ENCODE measurements at places on chromosomes 3 and 15. TPM values are rescaled to one million over a fixed set of nuclear protein-coding genes. Genes with fewer than 3 reads are reported as not detected.

GRCh38 chr3:152039887-152040286 lies 166.4 kb downstream of the SUCNR1 start:
- no peak for DNase-seq

DNA sequence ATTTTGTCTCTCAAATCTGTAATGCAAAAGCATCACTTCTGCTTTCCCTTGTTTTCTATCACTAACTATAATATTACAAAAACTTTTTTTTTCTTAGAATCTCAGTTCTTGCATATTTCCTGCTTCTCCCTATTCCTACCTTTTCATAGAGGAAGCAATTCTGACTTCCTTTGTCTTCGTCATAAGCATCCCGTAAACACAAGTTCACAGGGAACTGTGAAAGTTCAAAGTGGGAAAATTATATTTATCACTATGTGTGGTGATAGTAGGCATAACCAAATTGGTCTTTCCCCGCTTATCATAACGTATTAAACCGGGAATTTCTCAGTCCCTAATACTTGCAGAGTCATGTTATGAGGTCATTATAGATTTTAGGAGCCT lies 22.3 kb downstream of the CD200 start:
- DNase-seq = no peak

- DNase-seq = no peak
Measured at GRCh38 chr3:1774597-1774996, 324.1 kb upstream of the CNTN4 start.

GRCh38 chr3:139309061-139309591 lies 34.7 kb upstream of the MRPS22 start:
- DNase-seq = no peak

GRCh38 chr15:89112341-89112971 lies 24.2 kb downstream of the ABHD2 start:
- DNase-seq = no peak

- no peak for DNase-seq
Measured at GRCh38 chr3:105837143-105837740, 31.6 kb downstream of the CBLB start.

DNA sequence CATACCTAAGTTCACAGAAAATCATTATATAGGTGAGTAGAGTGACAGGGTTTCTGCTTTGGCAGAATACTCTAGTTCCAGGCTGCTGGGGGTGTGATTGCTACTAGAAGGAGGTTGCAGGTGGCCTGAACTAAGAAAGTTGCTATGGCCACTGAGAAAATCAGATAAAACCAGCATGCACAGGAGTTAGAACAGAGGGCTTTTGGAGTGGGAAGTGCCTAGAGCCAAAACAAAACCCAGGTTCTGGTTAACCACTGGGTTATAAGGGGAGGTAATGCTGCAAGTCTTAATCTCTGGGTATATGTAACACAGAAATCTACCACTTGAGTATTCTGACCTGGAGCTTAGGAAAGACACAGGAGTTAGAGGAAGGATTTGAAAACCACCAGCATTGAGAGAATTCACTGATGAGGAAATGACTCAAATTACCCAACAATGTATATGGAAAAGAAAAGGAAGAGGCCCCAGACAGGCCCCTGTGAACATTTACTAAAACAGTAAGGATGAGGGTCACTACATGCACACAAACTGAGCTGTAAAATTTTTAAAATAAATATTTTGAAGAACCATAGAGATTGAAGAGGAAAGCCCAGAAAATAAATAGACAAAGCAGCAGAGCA lies 60.0 kb downstream of the PLOD2 start:
- no peak for DNase-seq

- DNase-seq = no peak
Measured at GRCh38 chr15:83658430-83659416, 4.8 kb downstream of the ADAMTSL3 start.

- DNase-seq = no peak
Measured at GRCh38 chr3:32355751-32356291, 35.8 kb upstream of the CMTM7 start.

GRCh38 chr15:50150349-50150748 lies 31.3 kb upstream of the ATP8B4 start:
- no peak for DNase-seq

- no peak for DNase-seq
Measured at GRCh38 chr15:71333839-71334238, 218.6 kb downstream of the THSD4 start.

GRCh38 chr15:98139337-98139736 lies 178.8 kb downstream of the ARRDC4 start:
- DNase-seq = no peak

- DNase-seq = no peak
Measured at GRCh38 chr15:101501703-101502373, 12.3 kb upstream of the PCSK6 start.

DNA sequence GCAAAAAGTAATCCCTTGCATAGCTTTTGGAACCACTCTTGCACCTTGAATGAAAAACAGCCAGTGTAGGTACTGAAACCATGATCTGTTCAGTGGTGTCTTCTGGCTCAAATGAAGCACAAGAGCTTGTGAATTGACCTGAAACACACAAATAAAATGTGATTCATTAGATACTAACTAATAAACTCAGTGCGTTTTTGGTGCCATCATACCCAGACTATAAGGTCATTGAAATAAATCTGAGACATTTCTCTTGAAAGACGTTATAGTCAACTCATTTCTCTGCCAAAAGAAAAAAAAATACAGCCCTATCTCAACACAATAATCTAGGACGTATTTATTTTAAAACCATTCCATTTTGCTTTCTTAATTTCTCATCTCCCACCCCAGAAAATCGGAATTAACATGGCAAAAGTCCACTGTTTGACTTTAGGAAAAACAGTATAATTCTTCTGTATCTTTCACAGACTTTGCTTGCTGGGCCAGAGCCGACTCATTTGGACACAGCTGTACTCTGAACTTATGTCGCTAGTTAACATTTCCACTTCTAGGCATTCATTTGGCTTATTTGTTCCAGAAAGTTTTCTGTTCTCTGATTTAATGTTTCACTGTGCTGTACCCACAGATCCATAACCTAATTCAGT lies 284.9 kb upstream of the TBL1XR1 start:
- DNase-seq = no peak

GRCh38 chr15:74306781-74307217 lies 60.6 kb downstream of the CYP11A1 start:
- DNase-seq = no peak

DNA sequence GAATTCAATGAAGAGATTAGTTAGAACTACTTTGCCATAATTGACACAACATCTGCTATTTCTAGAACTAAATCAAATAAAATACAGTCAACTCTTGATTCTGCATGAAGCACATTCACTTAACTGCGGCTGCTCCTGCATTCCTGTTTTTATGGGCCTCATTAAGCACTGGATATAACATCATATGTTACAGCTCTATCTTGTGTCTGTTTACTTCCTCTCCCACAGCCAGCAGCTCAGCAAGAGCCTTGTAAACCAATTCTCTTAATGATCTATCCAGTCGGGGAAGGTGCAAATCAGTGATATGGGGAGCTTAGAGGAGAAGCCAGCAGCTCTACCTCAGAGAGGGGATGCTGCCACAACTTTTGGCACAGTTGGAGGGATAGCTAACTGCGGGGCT lies 329.2 kb downstream of the ARRDC4 start:
- DNase-seq = no peak

DNA sequence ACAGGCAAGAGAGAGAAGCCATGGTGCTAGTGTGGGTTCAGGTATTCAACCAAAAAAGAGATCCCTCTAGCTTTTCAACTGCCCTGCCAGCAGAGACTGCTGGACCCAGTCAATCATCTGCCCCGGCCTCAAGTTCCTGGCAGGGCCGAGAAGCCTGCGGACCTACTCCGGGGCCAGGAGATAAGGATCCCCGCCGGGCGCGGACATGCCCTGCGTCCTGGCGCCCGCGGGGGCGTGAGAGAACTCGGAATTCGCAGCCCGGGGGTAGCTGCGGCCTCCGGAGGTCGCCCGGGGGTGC lies 821 bp upstream of the MAGI1 start:
- no peak for DNase-seq

DNA sequence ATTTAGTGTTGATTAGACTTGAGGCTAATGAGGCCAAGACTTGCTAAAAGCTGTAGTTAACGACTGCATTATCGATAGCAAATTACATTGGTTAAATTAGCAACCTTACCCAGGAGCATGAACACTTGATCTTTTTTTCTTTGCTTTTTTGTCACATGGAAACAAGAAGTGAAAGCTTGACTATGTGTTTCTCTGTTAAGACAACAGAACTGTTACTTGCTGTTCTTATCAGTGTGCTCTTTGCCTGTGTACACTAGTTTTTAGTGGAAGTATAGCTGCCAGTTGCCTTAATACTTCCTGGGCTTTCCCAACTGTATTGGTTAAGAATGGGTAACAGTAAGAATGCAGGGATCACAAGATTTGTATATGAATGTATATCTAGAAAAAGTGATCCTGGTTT lies 625.5 kb downstream of the NAALADL2 start:
- no peak for DNase-seq

- DNase-seq = no peak
Measured at GRCh38 chr3:161737171-161737570, 240.6 kb downstream of the OTOL1 start.

- no peak for DNase-seq
Measured at GRCh38 chr3:156010829-156011228, 109.5 kb upstream of the KCNAB1 start.

- no peak for DNase-seq
Measured at GRCh38 chr3:140708815-140709214, 31.0 kb downstream of the TRIM42 start.

- no peak for DNase-seq
Measured at GRCh38 chr3:155178810-155179436, 98.8 kb downstream of the MME start.

DNA sequence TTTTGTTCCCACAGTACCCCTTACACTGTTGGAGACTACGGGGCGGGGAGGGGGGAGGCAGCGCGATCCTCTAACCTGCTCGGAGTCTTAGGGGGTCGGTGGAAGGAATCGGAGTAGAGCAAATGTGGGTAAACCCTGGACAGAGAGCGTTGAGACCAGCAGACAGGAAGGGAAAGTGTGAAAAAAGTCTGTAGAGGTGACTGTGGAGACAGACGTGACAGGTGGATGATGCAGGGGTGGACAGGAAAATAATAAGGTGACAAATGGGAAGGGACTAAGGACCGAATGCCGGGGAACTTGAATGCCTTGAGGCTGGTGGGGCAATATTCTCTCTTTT lies 424 bp downstream of the EAF2 start:
- no peak for DNase-seq

GRCh38 chr3:5292512-5292911 lies 105.0 kb downstream of the EDEM1 start:
- DNase-seq = no peak

DNA sequence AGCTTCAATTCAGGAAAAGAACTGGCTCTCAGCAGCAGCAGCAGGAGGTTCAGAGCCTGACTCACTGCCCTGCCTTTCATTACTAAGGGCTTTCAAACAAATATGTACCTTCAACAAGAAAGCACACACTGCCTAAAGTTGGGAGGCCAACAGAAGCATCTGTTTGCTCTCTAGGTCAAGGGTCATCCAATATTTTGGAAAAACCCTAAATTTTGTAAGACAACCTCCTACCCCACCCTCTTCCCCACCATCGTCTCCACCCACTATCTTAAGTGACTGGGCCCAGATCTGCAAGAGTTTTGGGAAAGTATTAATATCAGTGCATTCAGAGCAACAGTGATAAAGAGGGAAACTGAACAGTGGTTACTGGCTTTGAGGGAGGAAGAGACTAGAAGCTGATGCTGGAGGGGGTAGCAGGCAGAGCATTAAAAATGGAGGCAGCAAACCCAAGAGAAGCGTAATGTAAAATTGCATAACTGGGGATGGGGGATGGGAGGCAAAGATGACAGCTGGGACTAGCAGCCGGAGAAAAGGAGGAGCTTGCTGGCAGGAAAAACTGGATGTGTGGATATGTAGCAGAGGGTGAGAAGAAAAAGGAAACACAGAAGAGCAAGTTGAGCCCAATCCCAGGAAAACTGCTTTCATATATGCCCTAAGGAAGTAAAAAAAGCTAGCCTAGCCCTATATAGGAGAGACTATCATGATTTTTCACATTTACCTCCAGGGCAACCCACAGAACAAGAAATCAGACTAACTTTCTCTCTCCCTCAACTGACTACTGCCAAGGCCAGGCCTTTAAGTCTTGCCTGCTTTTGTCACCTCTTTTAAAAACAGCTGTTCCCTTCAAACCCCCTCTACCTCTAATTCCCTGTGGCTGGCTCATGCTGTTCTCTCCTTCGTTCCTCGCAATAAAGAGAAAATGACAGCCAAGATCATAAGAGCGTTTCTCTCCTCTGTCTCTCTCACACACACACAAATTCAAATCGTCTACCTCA lies 31.4 kb downstream of the NPTN start:
- peak; percentile 2 for DNase-seq

DNA sequence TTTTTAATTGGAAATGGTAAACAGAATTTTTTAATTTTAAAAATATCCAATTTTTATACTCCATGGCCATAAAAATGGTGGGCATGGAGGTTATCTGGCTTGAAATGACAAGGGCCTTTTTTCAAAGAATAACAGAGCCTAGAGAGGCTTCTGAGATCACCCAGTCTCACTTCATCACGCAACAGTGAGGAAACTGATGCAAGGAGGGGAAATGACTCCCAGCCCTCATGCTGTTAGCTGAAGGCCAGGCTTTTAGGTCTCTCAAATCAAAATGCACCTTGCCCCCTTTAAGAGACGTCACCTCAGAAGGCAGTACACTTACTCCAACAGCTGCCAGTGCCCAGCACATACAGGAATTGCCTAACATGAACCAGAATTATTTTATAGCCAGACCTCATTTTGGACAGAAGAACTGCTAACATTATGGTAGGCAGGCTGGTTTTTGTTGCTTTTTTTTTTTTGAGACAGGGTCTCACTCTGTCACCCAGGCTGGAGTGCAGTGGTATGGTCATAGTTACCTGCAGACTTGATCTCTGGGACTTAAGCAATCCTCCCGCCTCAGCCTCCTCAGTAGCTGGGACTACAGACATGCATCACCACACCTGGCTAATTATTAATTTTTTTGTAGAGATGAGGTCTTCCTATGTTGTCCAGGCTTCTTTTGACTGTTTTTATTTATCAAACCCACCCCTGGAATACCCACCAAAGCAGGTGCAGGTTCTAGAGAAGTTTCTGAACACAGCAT lies 9.1 kb downstream of the RAB43 start:
- DNase-seq = no peak

GRCh38 chr3:11154036-11154952 lies at the start of gene HRH1:
HRH1 (plus strand) TSS chr3:11154493; CDS start chr3:11259038, 104,545 bp downstream.
- DNase-seq = no peak

DNA sequence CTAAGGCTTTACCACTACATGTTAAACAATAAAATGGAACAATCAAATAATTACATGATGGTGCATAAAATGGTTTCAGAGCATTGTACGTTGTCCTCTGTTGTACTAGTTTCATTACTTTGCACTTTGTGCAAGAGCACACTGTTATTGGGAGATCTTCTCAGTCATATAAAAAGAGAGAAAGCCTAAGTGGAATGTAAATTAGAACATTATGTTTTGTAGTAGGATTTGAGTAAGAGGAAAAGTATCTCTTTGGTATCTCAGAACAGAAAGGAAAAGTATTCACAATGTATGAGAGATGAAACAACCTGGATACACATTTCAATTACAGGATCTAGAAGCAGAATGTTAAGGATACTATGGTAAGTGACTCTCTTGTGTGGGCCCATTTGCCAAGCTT lies 26.9 kb upstream of the PLSCR2 start:
- DNase-seq = no peak

Gene FETUB
- not detected for total RNA-seq

Gene LRRN1
- 0.13 TPM for total RNA-seq

Gene PRSS50
- 0.13 TPM for total RNA-seq

Gene NR1I2
- total RNA-seq = not detected

Gene SLC9C1
- total RNA-seq = not detected

Gene GOLGA6L7
- total RNA-seq = not detected

Gene IL12A
- not detected for total RNA-seq

Gene MLF1
- 51.4 TPM for total RNA-seq
